Epithelial cell of prostate (primary cell): ENCODE measurements at places on chromosomes 16 and 17.

GRCh38 chr17:78873519-78874340, 29.3 kb downstream of the CEP295NL start:
- no peak for DNase-seq

GRCh38 chr16:12025472-12025871, 48.9 kb downstream of the SNX29 start:
- DNase-seq: no peak

GRCh38 chr16:12255473-12255872, 278.9 kb downstream of the SNX29 start:
- DNase-seq: no peak

DNA sequence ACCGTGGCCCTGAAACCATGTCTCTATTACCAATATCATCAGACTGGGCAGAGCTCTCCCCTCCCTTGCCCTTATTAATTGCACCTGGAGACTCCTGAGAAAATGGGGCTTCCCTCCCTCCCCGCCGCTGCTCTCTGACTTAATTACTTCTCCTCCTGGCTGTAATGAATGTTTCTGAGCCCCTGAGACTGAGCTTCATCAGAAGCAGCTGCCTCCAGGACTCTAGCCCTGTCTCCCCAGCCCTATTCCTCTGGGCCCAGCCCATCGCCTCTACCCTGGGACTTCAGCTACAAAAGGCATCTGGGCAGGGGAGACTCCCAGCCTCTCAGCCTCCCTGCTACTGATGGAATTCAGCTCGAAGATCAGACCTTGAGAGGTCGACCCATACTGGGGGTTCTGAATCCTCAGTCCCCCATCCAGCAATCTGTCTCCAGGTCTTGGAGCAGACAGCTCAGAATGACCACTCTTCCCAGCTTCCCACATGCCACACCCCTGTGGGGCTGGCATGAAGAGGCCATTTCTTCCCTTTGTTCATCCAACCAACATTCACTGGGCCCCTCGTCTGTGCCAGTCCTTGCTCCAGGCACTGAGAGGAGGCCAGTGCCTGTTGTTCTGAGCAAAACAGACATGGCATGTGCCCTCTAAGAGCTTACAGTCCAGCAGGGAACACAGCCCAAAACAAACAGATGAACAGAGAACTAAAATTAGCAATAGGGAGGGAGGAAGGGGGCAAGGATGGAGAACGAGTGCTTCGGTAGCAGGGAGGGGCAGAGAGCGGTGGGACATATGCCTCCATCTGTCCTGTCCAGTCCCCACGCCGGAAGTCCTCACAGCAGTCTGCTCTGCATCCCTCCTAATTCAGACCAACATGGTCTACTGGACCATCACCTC, 17.0 kb upstream of the NAGS start:
- DNase-seq: no peak
